ENCODE measurements at places on chromosomes 6 and 20.

DNA sequence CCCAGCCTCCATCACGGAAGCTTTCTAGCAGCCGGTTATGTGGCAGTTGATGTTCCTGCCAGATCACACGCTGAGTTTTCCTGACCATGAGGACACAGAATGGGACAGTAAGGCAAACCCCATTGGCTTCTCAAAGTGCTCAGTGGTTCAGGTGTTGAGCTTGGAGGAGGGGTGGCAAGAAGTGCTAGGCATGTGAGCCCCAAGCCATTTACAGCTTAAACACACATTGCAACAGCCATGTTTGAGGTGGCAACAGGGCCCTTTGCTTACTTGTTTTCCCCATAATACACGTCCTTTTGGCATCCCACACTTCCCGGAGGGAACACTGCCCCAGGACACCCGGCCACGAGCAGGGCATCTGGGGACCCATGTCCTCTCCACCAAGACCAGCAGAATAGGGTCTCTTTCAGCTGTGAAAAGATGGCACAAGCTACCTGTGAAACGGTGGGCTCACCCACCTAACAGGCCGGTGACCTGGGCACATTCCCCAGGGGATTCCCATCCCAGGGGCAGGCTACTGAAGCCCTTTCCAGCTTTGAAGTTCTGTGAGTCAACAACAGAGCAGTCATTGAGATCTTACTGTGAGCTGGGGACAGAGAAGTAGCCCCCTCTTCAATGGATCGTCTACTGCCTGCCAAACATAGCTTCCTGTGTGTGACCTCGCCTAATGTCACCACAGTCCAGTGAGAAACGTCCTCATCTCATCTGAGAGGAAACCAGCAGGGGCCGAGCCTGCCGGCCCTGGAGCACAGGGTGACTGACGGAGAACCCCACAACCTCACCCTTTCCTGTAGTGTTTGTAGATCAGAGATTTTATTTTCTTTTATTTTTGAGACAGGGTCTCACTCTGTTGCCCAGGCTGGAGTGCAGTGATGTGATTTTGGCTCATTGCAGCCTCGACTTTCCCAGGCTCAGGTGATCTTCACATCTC lies 4.0 kb upstream of the TLDC2 start:
- DNase-seq: no peak

GRCh38 chr20:61833807-61834610 lies 231.7 kb downstream of the TAF4 start:
- no peak for DNase-seq

DNA sequence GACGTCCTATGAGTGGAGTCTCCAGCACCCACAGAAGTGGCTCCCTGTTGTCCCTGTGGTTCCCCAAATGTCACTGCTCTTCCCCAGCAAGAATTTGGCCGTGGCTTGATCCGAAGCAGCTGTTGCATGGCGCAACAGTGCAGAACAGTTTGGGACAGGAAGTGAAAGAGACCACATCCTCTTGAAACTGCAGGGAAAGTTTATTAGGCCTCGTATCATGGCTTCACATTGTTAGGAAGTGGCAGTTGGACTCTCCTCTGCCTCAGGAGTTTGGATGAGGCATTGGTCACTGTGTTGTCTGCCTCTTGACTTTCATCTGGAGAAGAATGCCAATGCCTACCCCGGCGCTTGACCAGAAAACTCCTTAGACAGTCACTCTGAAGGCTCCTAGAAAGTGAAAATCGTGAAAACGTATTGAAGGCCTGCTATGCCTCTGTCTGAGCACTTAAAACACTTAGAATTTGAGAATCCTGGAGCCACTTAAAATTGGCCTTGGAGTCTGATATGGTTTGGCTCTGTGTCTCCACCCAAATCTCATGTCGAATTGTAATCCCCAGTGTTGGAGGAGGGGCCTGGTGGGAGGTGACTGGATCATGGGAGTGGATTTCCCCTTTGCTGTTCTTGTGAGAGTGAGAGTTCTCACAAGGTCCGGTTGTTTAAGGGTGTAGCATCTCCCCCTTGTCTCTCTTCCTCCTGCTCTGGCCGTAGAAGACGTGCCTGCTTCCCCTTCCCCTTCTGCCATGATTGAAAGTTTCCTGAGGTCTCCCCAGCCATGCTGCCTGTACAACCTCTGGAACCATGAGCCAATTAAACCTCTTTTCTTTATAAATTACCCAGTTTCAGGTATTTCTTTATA lies 334.9 kb upstream of the JARID2 start:
- peak; percentile 24 for DNase-seq

GRCh38 chr20:6562111-6562510 lies 205.4 kb upstream of the BMP2 start:
- no peak for DNase-seq

DNA sequence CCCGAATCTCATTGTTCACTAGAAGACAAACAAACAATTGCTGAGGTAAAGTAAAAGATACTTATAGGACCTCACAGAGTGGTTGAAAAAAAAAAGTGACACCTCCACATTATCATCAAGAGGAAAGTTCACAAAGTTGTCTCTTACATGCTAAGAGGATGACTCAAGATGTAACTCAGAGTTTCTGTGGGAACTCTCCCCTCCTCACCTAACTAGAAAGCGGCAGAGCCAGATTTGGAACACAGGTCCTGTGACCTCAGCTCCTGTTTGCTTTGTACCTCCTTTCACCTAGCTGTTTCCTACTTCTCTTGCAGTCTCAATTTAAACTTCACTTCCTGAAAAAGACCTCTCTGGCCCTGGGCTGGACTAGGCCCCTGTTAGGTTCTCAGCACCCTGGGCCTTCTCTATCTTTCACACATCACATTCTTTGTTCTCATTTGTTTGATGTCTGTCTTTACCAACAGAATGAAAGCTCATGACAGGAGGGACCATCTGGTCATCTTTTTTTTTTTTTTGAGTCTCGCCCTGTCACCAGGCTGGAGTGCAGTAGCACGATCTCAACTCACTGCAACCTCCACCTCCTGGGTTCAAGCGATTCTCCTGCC lies 60.8 kb downstream of the CD24 start:
- DNase-seq: no peak

DNA sequence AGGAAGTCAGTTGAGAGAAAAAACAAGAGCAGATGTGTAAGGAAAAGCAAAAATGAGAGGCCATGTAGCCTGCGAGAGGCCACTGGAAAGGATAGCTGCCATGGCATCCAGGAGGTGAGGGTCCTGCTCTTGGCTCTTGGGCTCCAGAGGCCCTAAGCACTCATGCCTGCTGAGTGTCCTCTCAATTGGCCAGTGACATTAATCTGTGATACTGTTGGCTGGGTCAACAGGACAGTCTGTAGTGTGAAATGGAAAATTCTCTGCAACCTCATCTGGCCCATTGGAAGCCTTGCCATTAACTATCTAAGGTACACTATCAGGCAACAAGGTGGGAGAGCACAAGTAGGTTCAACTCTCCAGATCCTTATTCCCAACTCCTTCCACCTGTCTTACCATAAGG lies 180.9 kb downstream of the LY86 start:
- DNase-seq: no peak

GRCh38 chr6:3214898-3215297 lies 12.6 kb downstream of the TUBB2B start:
- no peak for DNase-seq

GRCh38 chr20:10249048-10249770 lies 30.6 kb downstream of the SNAP25 start:
- no peak for DNase-seq

DNA sequence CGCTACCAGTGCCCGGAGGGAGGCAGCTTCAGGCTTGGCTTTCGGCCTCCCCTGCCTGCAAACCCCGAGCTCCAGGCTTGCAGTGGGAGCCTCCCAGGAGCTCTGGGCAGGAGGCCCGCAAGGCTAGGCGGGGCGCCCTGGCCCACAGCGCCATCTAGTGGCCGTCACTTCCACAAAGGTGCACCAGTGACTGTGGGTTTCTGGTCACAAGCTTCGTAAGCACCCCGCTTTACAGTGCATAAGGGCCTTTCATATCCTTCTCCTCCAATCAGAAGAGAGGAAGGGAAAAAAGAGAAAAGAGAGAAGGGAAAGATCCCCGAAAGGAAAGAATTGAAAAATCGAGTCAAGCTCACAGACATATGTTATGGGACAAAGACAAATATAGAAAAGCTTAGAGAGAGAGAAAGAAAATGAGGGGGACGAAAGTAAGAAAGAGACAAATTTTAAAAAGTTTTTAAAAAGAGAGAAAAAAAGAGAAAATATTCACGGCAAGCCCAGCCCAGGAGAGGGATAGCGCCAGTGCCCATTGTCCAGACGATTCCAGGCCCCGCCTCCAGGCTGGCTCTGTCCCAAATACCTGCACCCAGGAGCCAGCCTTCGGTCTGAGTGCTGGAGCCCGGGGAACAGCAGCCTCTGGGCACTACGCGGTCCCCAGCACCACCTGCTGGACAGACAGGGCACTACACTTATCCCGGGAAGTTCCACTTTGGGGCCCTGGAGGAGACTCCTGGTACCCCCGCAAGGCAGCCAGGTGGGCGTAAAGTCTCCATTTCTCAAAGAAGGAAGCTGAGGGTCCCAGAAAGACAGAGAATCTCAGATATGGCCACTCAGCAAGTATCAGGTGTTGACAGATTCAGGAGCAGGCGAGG lies 207.1 kb downstream of the PREX1 start:
- peak; percentile 56 for DNase-seq

- DNase-seq: peak; percentile 87
These were observed 33.4 kb upstream of the SLC22A1 start for GRCh38 chr6:160088069-160088783.

DNA sequence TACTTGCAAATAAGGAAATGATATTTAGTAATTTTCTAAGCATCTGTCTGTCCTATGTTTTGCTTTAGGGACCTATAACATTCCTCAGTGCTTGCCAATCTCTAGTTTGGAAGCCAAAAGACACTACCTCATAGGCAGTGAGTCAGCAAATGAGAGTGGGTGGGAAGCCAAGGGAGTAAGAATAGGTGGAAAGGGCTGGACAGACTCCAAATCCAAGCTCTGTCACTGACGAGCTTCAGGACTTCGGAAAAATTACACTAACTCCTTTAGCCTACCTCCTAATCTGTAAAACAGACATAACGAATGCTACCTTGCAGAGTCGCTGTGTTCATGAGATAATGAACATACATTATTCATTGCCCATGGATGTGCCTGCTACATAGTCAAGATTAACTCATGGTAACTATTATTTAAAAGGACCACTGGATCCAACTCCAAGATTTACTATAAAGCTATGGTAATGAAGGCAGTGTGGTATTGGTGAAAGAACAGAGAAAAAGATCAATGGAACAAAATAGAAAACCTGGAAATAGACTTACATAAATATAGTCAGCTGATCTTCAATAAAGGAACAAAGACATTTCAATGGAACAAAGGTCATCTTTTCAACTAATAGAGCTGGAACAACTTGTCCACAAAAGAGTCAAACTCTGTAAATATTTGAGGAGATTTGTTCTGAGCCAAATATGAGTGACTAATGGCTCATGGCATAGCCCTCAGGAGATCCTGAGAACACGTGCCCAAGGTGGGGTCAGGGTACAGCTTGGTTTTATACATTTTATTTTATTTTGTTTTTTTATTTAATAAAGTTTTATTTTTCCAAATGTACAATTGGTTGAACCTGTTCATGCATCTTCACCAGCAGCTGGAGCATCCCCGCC lies 64.1 kb downstream of the FAM50B start:
- DNase-seq: peak; percentile 97

GRCh38 chr6:162387718-162388382 lies 339.7 kb downstream of the PRKN start:
- DNase-seq: no peak

DNA sequence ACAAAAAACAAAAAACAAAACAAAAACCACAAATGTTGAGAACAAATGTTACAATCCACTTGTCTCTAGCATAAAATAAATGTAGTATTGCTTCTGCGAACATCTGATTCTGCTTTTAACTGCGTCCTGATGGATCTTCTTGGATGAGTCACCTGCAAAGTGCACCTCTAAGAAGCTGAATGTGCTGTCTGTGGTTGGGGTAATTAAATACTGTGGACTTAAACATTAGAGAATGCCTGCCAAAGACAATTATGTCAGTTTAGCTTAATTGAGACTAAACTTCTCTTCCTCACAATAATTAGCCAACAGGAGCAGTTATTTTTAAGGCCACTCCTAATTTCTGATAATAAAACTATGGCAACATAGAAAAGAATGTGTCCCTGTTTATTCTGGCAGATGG lies 253.4 kb downstream of the PHACTR1 start:
- DNase-seq: no peak
